ENCODE measurements at places on chromosomes 1 and 21.
A peak's percentile ranks its signal among the peaks of the same experiment; 100 is the strongest.

DNA sequence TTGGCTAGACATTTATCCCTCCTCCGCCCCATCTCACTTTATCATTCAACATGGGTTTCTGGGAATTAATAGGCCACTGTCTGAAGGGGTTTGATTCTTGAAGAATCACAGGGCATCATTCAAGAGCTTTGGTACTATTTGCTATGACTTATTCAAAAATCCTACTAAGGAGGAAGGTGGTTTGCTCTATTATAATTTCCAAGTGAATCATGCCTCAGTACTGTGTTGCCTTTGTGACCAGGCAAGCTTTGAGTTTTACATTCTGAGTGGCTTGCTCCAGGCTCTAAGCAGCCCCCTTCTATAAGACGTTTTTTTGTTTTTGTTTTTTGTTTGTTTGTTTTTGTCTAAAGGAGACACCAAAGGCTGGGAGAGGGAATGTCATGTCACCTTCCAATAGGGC is 2.6 kb downstream of the C1orf21 start:
- no peak for DNase-seq

DNA sequence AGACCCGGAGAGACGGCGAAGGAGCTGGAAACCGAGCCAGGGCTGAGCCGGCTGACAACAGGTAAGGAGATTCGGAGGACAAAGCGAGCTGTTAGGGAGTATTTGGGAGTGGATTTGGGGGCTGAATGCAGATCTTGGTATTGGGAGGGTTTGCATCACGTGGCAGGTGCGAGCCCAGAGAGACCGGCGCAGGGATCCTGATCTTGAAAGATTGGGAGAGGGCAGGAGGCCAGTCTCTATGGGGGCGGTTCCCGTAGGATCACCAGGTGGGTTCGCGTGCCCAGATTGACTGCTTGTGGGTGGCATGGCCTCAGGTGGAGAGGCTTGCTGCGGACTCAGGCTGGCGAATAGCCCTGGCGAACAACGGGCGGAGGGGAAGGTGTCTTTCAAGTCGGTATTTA is 204 bp downstream of the CIART start:
- no peak for DNase-seq

DNA sequence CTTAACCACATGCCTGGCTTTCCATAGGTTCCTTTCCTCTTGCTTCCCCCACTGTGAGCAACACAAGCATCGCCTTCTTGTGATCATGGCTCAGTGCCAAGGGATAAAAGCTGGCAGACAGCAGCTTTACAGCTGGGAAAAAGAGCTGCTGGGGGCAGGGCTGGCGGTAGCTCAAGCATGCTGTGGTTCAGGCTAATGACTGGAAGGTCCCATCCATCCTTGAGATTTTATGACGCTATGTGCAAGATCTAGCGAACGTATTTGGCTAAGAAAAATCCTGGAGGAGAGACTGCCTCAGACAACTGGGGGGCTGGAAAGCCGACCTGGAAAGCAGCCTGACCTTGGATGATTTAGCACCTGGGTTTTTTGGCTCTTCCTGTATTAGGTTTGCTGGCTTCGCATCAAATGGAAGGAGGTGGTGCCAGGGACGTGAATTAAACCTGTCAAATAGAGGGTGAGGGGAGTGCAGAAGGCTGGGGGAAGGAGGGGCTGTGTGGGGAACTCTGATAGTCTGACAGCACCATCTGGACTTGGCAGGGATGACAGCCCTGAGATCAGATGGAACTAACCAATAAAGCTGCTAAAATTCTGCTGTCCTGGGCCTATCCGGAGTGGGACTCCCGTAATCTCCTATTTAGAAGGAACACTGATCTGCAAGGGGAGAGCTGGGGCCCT is 34.8 kb downstream of the ZMYND12 start:
- peak; percentile 93 for DNase-seq

- DNase-seq: no peak
Measured at GRCh38 chr1:75797273-75797588, 549 bp downstream of the MSH4 start.

DNA sequence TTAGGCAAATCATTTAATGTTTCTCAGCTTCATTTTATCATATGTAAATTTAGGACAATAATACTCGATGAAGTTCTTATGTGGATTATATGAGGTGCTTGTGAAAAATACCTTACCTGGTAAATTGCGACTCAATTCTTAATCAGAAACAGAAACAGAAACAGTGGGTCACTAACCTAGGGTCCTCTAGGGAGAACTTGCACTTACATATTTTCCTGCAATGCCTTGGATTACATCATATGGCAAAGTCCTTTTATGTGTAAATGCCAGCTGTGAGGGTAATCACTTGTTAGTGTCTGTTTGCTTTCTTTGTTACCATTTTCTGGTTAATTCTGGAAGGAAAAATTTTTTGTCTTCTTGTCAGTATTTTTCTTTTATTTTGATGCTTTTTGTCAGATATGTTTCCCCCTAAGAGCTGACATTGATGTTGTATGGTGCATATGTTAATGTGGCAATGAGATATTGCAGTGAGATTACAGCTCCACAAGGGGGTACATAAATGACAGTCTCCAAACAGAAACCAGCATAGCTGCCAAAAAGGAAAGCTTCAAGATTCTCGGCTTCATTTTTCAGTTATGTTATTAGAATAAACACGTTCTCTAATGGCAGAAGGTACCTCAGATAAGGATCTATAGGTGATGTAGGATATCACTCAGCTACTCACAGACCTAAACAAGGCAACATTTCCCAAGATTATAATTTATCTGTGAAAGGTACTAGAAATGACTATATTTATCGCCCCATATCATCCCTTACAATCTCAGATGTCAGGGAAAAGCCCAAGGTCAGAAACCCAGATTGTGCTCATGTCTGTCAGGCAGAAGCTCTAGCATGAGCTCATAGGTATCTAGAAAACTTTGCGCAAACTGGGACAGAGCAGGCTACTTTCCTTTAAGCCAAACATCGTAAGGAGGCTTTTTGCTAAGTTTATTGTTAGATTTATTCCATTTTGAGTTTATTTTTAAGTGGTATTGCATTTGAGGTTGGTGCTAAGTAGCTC is 119.9 kb downstream of the FASLG start:
- DNase-seq: no peak

- no peak for DNase-seq
Measured at GRCh38 chr1:228744918-228745317, 9.6 kb downstream of the RHOU start.

DNA sequence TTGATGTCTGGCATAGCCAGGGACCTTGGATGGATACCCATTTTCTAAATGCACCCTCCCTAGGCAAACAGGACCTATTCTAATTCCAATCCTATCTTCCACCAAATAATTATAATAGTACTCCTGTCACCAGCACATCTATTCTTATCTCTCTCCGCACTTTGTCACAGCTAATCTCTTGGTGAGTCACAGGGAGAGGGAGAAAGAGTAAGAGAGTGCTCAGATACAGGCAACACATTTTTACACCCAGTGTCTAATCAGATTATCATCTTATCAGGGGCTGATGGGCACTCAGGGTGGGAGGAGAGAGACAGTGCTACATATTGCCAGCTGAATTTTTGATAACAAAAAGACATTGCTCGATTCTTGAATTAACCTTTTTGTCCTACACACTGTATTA is 275.0 kb upstream of the BEND5 start:
- no peak for DNase-seq

GRCh38 chr1:17729909-17730308 is 25.2 kb upstream of the ACTL8 start:
- no peak for DNase-seq

GRCh38 chr1:29264773-29265389 is 28.6 kb downstream of the PTPRU start:
- DNase-seq: no peak

GRCh38 chr1:201773764-201774163 is 55.2 kb upstream of the IPO9 start:
- no peak for DNase-seq

DNA sequence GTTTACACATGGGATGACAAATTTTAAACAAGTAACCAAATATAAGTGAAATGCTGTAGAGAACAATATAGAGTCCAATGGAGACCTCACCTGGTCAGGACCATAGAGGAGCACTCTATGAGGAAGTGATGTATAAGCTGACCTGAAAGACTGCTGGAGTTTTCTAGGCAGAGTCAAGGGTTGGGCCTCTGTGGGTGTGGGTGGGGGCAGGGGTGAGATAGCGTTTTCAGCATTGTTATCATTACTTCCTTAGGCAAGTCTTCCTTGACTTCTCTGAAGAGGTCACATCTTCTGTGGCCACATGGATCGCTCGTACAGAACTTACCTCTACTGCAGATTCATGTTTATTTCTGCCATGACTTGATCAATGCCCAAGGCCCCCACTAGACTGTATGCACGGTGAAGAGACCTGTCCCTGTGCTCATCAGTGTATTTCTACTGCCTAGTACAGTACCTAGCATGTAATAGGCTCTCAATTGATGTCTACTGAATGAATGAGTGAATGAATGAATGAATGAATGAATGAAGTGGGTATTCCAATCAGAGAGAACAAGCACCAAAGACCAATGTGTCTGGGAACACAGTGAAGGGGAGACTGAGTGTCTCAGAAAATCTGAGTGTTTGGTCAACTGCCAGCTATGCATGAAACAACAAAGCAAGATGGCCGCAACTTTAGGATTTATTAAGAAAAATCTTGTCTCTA is 116.5 kb downstream of the RNF220 start:
- no peak for DNase-seq

DNA sequence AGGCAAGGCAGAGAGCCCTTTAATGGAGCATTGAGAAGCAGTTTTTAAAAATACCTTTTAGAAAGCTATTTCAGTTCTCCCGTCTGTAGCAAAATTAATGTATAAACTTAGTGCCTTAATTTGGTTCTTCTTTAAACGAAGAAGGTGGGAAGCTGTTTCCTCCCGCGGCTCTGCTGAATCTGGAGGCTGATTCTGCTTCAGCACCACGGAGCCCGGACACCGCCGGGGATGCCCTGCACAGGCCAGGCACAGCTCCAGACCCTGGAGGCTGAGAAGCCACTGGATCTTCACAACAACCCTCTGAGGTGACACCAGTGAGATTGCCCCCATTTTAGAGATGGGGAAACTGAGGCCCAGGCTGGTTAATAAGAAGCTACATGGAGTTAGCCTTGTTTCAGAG is 175.8 kb upstream of the VAMP3 start:
- DNase-seq: no peak

DNA sequence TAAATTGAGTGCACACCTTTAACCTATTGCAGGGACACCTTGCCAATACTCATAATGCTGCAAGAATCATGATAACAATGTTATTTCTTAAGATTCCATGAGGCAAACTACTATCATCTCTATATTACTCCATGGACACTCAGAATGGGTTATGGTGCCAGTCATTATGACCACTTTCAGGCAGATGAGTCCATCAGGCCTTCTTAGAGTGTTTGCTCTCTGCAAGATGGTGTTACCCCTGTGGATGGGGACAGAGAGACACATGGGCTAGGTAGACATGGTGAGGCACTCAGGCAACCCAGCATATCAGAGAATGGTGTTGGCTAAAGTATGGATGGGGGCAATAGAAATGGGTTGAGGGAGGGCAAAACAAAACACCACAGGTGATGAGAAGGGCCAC is 59.7 kb downstream of the XCL2 start:
- DNase-seq: no peak

DNA sequence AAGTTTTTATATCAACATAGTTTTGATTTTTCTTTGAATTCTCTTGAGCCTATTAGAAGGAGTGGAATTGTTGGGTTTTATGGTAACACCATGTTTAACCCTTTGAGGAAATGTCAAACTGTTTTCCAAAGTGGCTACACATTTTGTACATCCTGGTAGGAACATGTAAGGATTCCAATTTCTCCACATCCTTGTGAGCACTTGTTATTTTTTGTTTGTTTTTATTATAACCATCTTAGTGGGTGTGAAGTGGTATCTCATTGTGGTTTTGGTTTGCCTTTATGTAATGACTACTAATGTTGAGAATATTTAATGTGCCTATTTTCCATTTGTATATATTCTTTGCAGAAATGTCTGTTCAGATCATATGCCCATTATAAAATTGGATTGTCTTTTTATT is 120.5 kb downstream of the FGGY start:
- DNase-seq: no peak

DNA sequence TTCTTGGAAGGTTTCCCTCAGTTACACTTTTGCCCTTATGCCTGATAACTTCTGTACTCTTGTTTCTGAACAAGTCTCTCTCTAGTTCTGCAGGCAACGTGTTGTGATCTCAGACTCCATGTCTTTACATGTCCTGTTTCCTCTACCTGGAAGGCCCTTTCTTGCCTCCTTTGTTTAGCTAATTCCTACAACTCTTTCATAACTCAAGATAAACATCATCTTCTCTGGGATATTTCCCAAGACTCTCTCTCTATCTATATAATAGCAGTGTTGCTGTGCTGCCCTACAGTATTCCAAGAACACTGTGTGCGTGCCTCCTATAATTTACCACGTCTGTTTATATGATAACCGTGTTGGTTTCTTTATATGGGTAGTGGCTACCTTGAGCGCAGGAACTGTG is 47.8 kb downstream of the CHRM3 start:
- no peak for DNase-seq

- no peak for DNase-seq
Measured at GRCh38 chr1:234875953-234876855, 252.4 kb downstream of the TOMM20 start.

DNA sequence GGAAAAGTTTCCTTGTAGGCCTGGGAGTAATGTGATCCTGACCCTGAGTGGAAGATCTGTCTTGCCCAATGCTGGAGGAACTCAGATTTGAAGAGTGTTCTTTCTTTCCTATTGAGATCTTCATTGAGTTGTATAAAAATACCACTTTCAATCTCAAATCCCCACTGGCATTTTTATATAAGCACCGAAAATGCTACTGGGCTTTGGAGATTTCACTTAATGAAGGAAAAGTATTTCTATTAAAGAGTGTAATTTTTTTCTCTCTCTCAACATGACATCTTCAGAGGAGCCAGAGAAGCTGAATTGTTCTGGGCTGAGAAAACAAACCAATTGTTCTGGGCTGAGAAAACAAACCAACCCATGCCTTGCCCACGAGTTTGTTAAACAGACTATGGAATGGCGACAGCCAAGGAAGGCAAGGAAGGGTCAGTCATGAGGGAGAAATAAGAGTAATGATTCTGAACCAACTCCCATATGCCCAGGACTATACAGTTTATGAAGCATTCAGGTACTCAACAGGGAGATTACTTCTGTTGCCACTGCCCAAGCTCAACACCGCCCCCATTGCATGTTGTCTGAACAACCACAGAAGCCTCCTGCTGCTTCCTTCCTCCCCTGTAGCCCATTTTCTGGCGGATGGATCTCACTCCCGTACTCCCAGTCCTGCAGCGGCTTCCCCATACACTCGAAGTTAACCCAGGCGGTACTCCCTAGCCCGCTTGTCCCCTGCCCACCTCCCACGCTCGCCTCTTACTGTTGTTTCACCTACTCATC is 103.2 kb downstream of the BEND5 start:
- DNase-seq: no peak

Measured in astrocyte of the cerebellum (primary cell).